ENCODE measurements at places on chromosomes 11 and 22. TPM values are rescaled to one million over a fixed set of nuclear protein-coding genes. Genes with fewer than 3 reads are reported as not detected.
A peak's percentile ranks its signal among the peaks of the same experiment; 100 is the strongest.

Gene SCGB1D4
- polyA plus RNA-seq, result not detected

DNA sequence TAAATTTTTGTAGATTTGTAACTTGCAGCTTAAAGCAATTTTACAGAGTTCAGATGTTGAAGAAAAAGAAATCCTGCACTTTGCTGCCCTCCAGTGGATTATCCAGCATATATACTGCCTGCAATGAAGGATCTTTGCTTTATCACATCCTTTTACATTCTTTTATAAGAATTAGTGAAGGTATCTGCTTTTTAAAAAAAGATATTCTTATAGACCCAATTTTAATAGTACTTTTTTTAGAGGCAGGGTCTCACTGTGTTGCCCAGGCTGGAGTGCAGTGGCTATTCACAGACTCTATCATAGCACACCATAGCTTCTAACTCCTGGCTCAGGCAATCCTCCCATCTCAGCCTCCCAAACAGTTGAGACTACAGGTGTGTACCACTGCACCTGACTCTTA lies 60.7 kb downstream of the TTC17 start:
- peak; percentile 1 for DNase-seq
- H3K36me3 ChIP-seq, result peaks cover 12% of the 10 kb centered on the region
- H3K27me3 ChIP-seq, result no peaks in the 10 kb centered on the region
- H3K4me1 ChIP-seq, result no peaks in the 10 kb centered on the region
- H3K4me3 ChIP-seq, result no peak overlapping the region

DNA sequence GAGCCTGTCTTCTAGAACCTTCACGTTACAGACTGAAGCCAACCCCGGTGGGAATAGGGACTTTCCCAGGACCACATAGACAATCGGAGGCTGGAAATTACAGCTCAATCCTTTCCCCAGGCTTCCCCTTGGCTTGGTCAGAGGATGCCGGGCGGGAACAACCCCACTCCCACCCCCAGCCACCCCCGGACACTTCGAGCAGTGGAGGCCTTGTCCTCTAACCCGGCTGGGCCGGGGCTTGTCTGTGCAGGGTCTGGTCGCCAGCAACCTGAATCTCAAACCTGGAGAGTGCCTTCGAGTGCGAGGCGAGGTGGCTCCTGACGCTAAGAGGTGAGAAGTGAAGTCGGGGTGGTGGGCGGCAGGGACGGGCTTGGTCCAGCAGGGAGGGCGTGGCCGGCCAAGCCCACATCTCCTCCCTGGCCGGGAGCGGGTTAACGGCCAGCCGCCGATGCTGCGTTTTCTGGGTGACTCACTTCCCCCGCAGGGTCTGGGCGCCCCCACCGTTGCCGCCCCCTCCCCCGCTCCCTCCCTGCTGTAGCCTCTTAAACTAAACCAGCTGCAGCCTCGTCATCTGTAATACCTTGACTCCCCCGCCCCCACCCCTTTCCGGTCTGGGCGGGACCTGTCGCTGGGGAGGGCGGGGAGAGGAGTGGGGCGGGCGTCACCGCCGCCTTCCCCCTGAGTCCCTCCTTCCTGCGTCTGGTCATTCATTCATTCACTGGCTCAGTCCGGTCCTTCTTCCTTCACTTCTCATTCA lies 1.5 kb downstream of the LGALS1 start:
- H3K4me3 ChIP-seq, result peak overlapping the region; percentile 60
- DNase-seq, result peak; percentile 91

Gene RDX
- 6.9 TPM for polyA plus RNA-seq

DNA sequence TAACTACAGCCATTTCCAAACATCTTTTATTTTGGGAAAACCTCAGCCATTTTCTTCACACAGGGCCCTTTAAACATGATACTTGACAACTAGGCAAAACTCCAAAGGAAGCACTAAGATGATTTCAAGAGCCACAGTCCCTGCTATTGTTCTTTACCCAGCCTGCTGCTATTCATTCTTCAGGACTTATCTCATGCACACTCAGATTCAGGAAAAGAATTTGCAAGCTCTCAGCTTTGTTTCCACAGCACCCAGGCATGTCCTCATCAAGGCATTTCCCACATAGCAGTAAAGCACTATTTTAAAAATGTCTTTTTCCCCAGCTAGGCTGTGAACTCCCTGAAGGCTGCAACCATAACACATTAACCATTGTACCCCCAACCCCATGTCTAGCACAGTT lies 609.3 kb upstream of the CCDC90B start:
- no peaks in the 10 kb centered on the region for H3K4me1 ChIP-seq
- no peak for DNase-seq
- no peak overlapping the region for H3K4me3 ChIP-seq
- no peak overlapping the region for H3K27ac ChIP-seq
- no peaks in the 10 kb centered on the region for H3K36me3 ChIP-seq

- no peak for DNase-seq
- no peaks in the 10 kb centered on the region for H3K27me3 ChIP-seq
- no peak overlapping the region for H3K27ac ChIP-seq
- H3K4me1 ChIP-seq, result no peaks in the 10 kb centered on the region
Observed at GRCh38 chr11:100949443-100949842, 180.2 kb downstream of the PGR start.

GRCh38 chr11:66684635-66685034 lies 6.9 kb upstream of the RBM4B start:
- no peak overlapping the region for H3K27ac ChIP-seq
- no peaks in the 10 kb centered on the region for H3K36me3 ChIP-seq
- no peaks in the 10 kb centered on the region for H3K27me3 ChIP-seq
- H3K4me3 ChIP-seq, result no peak overlapping the region

GRCh38 chr11:92482492-92483060 lies 258.0 kb downstream of the FAT3 start:
- no peak for DNase-seq
- H3K27me3 ChIP-seq, result no peaks in the 10 kb centered on the region
- H3K27ac ChIP-seq, result no peak overlapping the region
- no peaks in the 10 kb centered on the region for H3K4me1 ChIP-seq

Gene UBASH3B
- polyA plus RNA-seq, result 18.7 TPM

- H3K4me3 ChIP-seq, result no peak overlapping the region
- H3K27me3 ChIP-seq, result no peaks in the 10 kb centered on the region
- H3K36me3 ChIP-seq, result no peaks in the 10 kb centered on the region
- peaks cover 5% of the 10 kb centered on the region for H3K4me1 ChIP-seq
Observed at GRCh38 chr22:31250740-31251600, 38.9 kb downstream of the LIMK2 start.

DNA sequence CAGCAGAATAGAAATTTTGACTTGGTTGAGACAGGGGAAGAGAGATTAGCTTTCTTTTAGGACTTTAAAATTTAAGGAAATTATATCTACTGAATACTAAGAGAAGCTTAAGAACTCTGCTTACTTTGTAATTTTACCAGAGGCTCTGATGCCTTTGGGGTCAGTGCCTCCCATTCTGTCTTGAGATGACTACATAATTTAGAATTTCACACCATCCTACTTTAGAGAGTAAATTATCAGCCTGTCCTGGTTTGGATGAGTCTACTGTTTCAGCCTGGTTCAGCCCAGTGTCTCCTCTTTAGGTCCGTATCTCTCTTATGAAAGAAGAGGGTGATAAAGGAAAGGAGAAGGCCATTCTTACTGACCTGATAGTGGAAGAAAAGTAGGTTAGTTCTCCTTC lies 9.8 kb downstream of the NUCB2 start:
- no peaks in the 10 kb centered on the region for H3K27me3 ChIP-seq
- H3K4me3 ChIP-seq, result no peak overlapping the region
- peak overlapping the region; percentile 63 for H3K27ac ChIP-seq
- no peak for DNase-seq
- H3K4me1 ChIP-seq, result peaks cover 41% of the 10 kb centered on the region
- no peaks in the 10 kb centered on the region for H3K36me3 ChIP-seq

Gene SHANK3
- not detected for polyA plus RNA-seq

GRCh38 chr11:110491577-110492320 lies 62.0 kb downstream of the FDX1 start:
- H3K27me3 ChIP-seq, result no peaks in the 10 kb centered on the region
- DNase-seq, result no peak
- H3K4me1 ChIP-seq, result no peaks in the 10 kb centered on the region

DNA sequence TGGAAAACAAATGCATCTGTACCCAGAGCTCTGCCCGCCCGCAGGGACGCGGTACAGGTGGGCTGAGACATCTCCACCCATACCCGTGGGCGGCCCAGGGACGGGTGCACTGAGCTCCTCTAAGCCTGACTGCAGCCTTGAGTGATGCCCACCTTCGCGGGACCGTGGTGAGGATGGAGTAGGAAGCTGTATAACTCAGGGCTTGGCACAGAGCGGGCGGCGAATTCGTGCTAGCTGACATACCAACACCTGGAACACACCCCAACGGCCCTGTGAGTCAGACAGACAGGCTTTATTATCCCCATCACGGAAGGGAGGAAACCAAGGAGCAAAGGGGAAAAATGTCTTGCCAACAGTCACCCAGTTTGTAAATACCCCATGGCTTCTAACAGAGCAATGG lies 61.9 kb downstream of the SMCO4 start:
- no peaks in the 10 kb centered on the region for H3K4me1 ChIP-seq
- no peaks in the 10 kb centered on the region for H3K36me3 ChIP-seq
- H3K4me3 ChIP-seq, result no peak overlapping the region
- DNase-seq, result no peak
- H3K27ac ChIP-seq, result no peak overlapping the region
- no peaks in the 10 kb centered on the region for H3K27me3 ChIP-seq

- H3K27ac ChIP-seq, result no peak overlapping the region
- no peaks in the 10 kb centered on the region for H3K36me3 ChIP-seq
- H3K27me3 ChIP-seq, result no peaks in the 10 kb centered on the region
- no peak overlapping the region for H3K4me3 ChIP-seq
- no peak for DNase-seq
- H3K4me1 ChIP-seq, result no peaks in the 10 kb centered on the region
Observed at GRCh38 chr11:133386852-133387251, 145.4 kb downstream of the OPCML start.

Gene TOM1
- 32.3 TPM for polyA plus RNA-seq

Gene NCR3LG1
- not detected for polyA plus RNA-seq

Gene OTOG
- polyA plus RNA-seq, result not detected

- H3K4me3 ChIP-seq, result peak overlapping the region; percentile 28
- DNase-seq, result peak; percentile 87
- H3K27ac ChIP-seq, result peak overlapping the region; percentile 74
Observed at GRCh38 chr11:6413791-6414201, 5.1 kb downstream of the APBB1 start.
